Osteoblast (primary cell): ENCODE measurements at places on chromosomes 7 and 10.
A peak's percentile ranks its signal among the peaks of the same experiment; 100 is the strongest.

- no peak for DNase-seq
Measured at GRCh38 chr7:153408360-153409335, 643.5 kb upstream of the DPP6 start.

DNA sequence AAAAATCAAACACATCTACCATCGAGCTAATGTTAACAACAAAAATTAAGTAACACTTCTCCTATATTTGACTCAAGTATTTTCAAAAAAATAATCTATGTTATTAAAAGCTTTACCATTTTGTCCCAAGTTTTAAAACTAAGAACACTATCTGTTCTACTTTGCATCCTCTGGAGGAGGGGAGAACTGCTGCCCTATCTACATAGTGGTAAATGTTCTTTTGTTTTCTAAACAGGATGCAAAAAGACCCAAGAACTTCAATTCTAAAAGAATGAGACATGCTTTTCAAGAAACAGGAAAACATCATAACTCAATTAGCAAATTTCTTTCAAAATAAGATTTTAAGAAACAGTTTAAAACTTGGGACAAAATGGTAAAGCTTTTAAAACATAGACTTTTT, 14.8 kb downstream of the SLC26A3 start:
- no peak for DNase-seq

DNA sequence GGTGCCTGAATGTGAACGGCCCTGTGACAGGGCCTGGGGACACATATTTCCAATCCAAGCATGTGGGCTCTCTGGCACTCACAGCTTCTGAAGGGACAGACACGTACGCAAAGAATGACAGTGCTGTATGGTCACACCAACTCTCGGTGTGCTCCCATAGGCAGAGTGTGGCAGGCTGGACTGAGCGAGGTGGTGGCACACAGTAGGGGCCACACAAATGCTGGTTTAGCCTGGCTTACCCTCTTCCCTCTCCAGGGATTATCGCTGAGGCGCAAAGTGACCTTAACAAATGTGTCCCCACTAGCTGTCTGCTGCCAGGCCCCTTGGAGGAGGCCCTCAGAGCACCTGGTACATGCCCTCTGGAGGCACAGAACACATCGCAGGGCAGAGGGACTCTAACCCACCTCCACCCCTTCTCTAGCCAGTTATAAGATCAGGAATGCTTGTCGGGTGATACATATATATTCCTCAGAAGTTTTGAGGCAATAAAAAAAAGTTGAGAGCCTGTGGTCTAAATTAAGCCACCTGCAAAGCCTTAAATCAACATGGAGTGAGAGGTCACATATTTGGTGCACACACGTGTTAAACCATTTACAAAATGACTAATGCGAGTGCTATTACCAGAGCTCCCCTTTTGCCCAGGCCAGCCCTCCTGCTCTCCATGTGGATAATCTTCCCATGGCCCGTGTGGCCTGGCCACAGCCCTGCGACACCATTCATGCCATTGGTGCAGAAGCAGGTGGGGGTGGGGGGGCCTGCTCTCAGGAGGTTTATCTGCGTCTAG, 262.8 kb upstream of the GRB10 start:
- DNase-seq: peak; percentile 90

DNA sequence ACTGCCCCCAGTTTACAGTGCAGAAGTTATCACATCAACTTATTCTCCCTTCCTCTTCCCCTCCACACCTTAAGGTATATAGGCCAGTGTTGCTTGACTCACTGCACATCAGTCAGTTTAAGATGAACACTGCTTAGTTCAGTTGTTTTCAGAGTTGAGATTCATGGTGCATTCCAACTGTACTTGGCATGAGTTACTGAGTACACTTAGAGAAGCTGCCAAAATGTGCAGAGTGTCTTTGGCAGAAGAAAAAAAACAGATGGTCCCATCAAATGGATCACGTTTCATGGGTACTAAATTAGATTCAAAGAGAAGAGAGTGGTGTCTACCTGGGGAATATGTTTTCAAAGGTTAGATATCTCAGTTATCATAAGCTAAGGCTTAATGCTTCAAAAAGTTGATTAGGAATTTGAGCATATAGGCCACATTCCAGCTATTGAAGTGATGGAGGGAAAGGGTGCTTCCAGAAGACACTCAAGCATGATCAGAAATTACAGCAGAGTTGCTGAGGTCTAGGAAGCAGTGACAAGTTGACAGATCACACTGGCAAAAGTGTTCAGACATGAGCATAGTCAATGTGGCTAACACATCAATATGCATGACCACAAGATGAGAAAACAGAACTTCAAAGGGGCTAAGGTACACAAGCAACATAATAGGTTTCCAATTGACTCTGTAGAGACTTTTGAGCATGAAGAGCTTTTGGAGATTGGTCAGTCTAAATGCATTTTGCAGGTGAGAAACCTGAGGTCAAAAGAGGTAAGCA, 579.2 kb upstream of the CELF2 start:
- no peak for DNase-seq

DNA sequence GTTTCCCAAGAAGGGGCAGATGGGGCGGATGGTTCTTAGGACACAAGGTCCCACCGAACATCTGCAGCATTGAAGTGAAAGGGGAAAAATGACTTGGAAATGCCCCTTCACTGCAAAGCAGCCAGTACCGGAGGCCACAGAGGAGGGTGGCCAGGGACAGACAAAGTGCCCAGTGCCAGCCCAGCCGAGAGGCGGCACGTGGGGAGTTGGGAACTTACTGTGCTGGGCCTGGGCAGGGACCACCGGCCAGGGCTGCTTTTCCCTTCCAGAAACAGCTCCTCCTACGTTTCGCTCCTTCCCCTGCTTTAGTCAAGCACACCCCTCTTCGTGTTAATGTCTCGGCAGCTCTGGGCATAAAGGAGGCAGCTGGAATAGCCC, 129.2 kb downstream of the TNS3 start:
- no peak for DNase-seq

GRCh38 chr7:76260171-76260703, 42.2 kb upstream of the HSPB1 start:
- peak; percentile 91 for DNase-seq

DNA sequence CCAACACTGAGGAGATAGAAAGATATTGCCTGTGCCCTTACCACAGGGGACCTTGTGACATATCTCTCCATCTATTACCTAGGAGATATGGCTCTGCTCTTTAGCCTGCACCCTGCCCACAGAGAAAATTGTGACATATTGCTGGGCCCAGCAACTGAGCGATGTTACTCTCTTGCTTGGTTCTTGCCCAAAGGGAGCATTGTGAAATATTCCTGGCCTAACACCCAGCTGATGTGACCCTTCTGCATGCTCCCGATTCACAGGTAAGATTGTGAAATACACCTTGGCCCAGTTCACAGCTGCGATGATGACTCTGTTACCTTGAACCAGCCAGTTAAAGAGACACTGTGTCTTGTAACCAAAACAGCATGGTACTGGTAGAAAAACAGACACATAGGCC, 37.2 kb upstream of the ZNF107 start:
- DNase-seq: no peak

DNA sequence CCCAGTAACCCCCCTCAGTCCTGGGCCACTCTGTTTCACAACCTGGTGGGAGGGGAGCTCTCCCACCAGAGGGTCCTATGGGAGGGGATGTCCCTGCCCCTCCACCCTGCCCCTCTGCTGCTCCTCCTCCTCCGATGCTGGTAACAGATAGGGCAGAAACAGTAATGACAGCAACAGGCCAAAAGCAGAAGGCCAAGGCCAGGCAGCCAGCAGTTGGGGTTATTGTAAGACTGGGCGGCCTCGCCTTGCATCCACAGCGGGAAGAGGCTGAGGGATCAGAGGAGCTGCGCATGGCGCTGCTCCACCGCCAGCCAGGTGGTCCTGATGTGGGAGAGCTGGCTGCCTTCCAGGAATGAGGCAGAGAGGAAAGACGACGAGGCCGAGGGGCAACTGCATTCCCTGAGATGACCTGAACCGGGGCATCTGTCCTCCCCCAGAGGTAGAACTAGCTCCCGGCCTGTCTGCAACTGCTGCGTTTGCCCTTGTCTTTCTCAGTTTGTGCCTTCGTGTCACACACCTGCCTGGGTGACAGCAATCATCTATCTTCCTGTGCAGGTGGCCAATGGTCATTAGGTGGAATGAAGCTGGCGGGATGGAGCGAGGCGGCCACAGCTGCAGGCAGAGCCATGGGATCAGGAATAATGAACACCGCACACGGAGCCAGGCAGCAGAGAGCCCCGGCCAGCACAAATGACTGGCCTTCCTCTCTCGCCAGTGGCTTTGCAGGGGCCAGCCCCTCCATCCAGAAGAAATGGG, 54.0 kb upstream of the CACUL1 start:
- peak; percentile 73 for DNase-seq

- DNase-seq: no peak
Measured at GRCh38 chr7:144659211-144659610, 176.6 kb downstream of the TPK1 start.

- DNase-seq: no peak
Measured at GRCh38 chr7:90708841-90709317, 112.8 kb downstream of the CDK14 start.

GRCh38 chr10:29908962-29909361, 150.4 kb downstream of the JCAD start:
- no peak for DNase-seq

- no peak for DNase-seq
Measured at GRCh38 chr10:12186323-12186722, 9.4 kb downstream of the NUDT5 start.

DNA sequence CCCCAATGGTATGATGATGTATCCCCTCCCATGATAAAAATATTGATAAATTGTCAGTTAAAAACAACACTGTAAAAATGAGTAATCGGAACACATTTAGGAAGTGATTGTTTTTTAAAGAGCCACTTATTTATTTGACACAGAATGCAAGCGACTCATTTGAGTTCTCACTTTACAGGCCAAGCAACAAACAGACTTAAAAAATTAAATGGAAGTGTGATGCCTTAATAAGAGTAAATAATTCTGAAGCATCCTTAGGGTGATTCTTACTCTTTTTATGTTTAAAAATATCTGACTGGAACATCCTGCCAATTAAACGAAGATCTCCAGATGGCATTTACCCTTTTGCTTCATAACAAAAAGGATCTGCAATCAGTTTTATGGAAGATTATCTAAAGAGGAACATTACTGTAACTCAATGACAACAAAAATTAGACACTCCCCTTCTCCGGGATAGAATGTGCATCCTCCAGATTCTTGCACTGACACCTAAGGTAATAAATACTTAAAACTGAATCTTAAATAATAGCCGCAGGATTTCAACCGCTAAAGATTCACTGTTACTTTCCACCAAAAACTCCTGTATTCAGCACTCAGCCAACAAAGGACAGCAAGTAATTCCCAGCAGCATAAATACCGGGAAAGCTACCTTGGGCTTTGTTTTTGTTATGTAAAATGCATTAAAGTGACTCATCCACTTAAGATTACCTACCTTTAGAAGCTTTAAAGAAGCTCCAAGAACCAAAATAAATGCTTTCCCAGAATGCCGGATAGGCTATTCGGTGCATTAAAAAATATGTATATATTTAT, 1.7 kb downstream of the CACNA2D1 start:
- peak; percentile 48 for DNase-seq

GRCh38 chr7:122686360-122686878, 12.5 kb downstream of the RNF133 start:
- DNase-seq: no peak

DNA sequence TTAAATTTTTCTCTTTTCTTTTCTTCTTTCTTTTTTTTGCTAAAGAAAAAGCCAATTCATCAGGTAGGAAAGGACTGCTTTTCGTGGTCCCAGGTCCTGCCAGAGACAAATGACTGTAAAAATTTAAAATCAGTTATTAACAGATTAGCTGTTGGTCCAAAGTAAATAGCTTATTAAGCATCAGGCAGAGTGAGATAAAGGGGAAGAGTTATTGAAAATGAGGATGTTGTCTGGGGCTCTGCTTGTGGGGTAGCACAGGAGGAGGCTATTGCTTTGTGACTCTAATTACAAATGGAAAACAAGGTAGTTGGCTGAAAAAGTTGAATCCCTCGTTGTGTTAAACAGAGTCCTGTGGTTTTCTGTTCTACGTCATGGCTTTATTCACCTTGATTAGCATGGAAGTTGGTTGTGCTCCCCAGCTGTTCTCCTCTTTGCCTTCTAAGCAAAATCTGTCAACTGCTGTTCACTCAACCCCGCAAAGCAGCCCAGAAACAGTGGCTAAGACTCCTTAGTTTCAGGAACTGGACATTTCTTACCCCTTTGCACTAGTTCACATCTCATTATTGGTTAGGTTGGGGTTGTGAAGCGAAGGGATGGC, 128.9 kb downstream of the SNX10 start:
- peak; percentile 32 for DNase-seq

DNA sequence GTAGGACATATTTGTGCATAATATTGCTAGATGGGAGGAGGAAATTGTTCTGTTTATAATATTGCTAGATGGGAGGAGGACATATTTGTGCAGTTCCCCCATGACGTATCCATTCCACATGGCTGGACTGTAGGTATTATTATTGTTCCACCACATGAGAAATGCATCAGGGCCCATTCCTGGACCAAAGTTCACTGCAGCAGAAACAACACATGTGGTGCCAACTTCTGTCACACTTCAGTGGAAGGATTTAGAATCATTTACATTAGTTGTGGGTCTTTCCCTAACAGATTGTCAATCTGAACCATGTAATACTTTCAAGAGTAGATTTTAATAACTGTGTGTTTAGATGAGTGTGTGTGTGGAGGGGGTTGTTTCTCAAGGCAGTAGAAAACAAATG, 32.7 kb upstream of the MACC1 start:
- DNase-seq: no peak

DNA sequence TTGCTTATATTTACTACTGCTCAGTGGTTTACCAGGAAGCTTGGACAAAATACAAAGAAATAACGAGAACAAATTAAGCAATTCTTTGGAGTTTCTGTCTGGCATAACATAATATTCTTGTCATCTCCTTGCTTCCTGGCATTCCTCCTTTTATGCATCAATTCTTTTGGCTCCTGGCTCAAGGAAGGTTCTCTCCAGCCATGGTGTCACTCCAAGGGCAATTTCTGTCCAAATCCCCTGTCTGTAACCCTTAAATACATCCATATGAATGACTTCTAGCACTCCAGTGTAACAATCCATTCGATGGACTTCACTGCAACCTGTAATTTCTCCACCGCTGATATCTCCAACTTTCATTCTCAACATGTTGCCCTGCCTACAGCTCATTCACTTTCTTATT, 617.7 kb upstream of the ANKRD30A start:
- no peak for DNase-seq
